Activated naive CD8-positive, alpha-beta T cell treated with anti-CD3 and anti-CD28 coated beads, Interleukin-2, amount 10 ng/mL, durations not matched to agents 7 days and 5 days (primary cell): ENCODE measurements at places on chromosomes 3 and 15. TPM values are rescaled to one million over a fixed set of nuclear protein-coding genes. Genes with fewer than 3 reads are reported as not detected.

The RARRES1 gene
- total RNA-seq, result not detected

DNA sequence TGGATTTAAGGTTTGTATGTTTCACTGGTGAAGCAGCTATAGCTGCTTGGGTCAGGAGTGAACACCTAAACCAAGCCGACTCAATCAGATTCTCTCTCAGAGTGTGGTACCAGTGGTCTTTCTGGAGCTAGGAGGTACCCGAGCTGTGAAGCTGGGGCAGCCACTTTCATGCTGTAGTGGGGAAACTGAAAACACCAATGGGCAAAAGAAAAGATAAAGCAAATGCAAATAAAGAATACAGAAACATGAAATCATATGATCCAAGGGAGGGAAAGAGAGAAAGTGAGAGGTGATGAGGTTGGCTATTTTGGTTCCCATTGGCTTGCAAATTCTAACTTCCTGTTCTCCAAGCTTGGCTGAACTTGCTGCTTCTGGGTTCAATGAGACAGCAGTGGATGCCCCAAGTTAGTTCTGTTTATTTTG, 212.3 kb upstream of the CFAP20DC start:
- DNase-seq, result no peak

DNA sequence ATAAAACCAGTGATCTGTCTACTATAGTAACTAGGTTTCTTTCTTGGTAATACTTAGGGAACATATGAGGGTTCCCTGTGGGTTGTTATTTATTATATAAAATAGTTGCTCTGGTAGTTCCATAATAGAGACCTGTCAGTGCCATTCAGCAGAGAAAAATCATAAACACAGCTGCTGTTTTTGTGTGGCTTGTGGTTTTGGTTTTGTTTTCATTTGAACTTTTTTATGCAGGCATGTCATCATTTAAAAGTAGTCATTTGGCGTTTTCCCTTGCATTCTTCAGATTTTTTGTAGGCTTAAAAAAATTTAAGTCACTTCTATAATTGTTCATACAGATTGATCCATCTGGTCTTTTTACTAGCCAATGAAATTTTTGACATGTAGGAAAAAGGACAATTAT, 47.9 kb downstream of the PIK3CA start:
- no peak for DNase-seq

DNA sequence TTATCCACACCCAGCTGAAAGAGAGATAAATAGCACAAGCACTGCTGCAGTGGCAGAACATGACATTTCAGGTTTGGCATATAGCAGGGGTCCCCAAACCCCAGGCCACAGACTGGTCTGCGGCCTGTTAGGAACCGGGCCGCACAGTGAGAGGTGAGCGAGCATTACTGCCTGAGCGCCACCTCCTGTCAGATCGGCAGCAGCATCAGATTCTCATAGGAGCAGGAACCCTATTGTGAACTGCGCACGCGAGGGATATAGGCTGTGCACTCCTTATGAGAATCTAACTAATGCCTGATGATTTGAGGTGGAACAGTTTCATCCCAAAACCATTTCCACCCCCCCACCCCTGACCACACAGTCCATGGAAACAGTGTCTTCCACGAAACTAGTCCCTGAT, 54.6 kb downstream of the CCR4 start:
- no peak for DNase-seq

DNA sequence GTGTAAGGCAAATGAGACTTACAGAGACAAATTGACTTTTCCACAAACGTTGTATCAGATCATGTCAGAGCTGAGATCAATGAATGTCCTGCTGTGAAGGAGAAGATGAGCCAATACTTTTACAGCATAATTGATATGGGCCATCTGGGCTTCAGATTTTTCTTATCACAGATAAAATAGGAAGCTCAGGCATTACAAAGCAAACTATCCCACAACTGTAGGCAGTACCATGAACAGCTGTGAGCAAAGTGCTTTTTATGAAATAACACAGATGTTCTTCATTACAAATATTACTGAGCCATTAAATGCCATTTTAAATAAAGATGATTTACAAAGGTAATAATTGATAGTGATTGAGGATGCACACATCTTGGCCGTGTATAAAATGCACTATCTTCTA, 852.3 kb downstream of the OTOL1 start:
- DNase-seq, result no peak
